ENCODE measurements at places on chromosomes 6 and 20. TPM values are rescaled to one million over a fixed set of nuclear protein-coding genes. Genes with fewer than 3 reads are reported as not detected.

Gene DEFB132
- not detected for total RNA-seq

Gene LINC00237
- total RNA-seq, result not detected

Gene DDX27
- 46.0 TPM for total RNA-seq

GRCh38 chr20:50169329-50169823 lies 15.9 kb upstream of the PEDS1 start:
- DNase-seq, result peak; percentile 60

DNA sequence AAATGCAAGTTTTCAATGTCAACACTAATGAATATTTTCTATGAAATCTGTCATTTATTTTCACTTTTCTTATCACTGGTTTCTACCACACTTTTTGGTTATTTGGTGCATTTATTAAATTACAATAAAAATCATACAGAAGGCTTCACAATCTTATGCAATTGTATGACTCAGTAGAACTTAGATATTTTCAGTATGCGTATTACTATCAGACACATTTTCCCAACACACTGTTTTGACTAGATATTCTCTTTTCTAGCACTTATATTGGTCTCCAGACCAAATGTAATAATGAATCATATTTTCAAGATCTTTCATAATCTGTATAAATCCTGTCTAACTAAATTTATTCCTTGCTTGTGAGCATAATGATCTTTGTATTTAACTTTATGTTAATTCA lies 74.1 kb downstream of the FAM83B start:
- no peak for DNase-seq

DNA sequence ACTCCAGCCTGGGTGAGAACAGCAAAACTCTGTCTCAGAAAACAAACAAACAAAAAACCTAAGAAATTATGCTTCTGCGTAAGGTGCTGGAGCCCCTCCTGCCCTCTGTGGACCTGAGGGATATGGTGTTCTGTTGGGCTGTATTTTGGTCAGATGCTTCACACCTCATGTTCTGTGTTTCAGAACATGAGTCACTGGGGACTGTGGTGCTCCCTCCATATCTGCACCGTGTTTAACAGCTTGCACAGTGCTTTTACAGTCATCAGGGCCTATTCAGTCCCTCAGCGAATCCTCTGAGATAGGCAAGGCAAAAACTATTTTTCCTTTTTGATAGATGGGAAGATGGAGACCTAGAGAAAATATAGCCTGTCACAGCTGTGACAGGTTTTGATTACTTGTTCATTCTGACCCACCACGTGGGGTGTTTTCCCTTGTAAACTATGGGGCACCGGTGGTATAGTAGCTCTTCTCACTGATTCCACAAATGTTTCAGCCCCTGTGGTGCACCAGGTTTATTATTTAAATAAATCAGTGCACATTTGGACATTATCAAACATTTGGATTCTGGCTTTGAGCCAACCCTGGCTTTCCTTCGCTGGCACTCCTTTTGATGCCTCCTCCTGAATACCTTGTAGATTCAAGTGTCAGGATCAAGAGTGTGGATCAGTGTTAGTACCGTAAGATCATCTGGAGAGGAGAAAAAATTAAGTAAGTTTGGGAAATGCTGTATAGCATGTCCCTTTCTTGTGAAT lies 9.6 kb downstream of the TTPAL start:
- no peak for DNase-seq

GRCh38 chr6:44131892-44132291 lies 4.5 kb downstream of the TMEM63B start:
- no peak for DNase-seq

DNA sequence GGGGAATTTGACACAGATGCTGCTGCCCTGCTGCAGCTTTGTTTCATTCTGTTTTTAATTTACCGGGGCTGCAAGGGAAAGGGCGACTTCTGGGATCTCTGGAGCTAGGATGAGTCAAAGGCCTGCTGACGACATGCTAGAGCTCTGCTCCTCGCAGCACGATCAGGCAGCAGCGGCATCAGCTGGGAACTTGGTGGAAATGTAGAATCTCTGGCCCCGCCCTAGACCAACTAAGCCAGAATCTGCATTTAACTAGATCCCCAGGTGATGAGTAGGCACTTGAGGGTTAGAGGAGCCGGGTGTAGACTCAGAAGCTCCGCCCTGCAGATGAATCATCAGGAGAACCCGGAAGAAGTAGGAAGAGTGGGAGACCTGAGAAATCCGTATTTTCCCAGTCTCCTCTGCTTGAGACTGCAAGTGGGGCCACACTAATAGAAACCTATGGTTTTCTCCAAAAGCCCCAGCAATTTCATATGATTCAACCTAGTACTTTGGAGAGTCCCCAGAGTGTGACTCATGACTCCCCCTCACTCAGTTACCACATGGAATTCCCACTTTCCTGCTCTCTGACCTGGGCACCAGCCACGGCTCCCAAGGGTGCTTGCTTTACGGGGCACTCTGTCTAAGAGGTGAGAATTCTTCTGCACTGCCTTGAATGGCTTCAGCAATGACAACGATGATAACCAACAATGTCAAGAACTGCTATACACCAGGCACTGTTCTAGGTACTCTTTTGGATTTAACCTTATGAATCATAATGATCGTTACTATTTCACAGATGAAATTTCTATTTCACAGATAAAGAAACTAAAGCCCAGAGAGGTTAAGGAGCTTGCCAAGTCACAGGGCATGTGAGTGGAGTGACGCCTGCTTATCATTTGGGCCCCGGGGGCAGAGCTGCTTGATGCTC lies 18.1 kb downstream of the TUBB2B start:
- DNase-seq, result no peak

DNA sequence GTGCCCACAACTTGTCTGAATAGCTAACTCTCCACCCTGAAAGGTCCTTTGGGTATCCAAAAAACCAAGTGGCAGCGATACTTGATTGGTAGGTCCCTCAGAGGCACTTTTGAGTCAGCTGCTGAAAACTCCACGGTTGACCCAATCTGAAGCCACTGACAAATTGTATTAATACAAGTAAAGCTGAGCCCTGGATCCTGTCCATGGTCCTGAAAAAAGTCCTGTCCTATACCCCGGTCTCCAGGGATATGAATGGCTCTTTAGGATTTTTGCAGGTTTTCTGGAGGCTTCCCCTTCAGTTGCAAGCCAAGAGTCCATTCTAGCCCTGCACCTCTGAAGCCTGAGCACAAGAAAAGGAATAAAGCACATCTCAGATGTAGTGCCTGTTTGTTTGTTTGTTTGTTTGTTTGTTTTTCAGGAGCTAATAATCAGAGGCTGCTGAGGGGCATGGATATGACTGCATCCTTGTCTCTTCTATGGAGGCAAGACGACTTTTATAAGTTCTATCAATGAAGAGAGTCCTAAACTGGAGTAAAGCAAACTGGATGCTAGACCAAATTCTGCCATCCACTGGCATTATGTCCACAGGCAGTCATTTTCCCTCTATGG lies 1.7 kb upstream of the SLC12A5 start:
- DNase-seq, result peak; percentile 44

DNA sequence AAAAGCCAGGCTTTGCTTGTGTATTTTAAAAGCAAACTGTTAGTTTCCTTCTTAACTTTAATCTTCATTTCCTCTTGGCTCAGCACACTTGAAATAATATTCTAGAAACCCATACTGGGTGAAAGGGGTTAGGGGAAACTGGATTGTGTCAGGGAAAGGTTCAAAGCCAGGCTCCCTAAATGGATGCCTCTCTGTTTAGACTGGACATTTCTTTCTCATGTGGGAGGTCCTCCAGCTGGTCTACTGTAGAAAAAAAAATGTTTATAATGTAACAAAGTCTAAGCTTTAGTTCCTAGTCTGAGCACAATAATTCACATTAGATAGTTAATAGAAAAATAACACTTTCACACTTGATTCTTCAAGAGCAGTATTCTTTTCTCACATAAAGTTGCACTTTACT lies 89.0 kb upstream of the AKIRIN2 start:
- DNase-seq, result no peak

- DNase-seq, result no peak
These were observed 16.3 kb downstream of the SIRPA start for GRCh38 chr20:1911536-1911935.

DNA sequence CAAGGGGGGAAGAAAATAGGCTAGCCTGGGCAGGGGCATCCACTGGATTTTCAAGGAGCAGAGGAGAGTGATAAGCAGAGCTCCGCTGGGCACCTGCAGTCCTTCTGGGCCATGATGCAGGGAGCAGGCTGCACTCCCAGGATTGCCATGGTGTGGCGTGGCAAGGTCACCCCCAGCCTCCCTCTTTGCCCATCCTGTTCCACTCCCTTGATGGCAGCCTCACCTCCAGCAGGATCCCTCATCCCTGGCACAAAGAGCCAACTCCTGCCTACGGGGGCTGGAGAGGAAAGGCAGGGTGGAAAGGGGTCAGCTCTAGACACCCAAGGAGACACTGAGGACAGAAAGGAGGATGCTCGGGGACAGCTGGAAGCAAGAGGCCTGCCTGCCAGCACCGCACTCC lies 22.4 kb upstream of the MYMX start:
- DNase-seq, result no peak

- no peak for DNase-seq
These were observed 82.3 kb downstream of the CAP2 start for GRCh38 chr6:17475606-17476244.

DNA sequence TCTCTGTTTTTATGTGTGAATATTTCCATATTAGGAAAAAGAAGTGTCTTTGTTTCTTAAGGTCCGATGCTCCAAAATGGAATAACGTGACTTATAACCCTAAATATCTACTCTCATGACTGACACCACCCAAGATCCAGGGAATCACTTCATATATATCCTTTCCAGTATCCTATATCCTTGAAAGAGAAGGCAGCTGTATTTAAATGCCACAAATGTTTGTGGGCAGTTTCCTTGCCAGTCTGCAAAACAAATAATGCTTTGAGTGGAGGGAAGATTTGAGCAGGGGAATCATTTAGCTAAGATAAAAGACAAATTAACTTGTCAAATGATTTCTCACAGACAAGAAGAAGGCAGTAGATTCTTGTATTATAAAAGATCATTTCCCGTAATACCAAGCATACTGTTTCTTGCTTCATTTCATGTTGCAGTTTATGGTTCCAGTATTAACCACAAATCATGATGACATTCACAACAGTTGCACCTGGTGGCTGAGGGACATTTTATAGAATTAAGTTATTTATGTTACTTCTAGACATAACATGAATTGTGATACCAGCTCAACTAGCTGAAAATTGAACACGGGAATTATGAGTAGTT lies 30.0 kb upstream of the FABP7 start:
- no peak for DNase-seq

GRCh38 chr6:66896415-66896814 lies 1189.4 kb upstream of the EYS start:
- DNase-seq, result no peak

DNA sequence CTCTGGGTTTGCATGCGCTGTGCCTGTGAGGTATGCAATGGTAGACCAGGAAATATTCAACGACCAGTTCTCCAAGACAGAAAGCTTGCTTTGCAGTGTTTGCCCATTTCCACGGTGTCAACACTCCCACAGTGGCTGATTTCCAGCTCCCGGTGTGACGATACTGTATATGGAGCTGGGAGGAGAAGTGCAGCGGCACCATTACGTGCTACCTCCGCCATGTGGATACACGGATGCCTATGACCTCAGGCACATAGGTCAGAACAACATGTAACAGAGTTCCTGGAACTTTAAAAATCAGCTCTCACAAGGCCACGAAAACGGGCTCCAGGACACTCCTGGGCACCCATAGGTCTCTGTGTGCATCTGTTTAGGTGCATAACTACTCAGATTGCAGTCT lies 51.1 kb downstream of the NFATC2 start:
- DNase-seq, result no peak

- DNase-seq, result no peak
These were observed 4.2 kb downstream of the RIMS4 start for GRCh38 chr20:44805979-44806620.

DNA sequence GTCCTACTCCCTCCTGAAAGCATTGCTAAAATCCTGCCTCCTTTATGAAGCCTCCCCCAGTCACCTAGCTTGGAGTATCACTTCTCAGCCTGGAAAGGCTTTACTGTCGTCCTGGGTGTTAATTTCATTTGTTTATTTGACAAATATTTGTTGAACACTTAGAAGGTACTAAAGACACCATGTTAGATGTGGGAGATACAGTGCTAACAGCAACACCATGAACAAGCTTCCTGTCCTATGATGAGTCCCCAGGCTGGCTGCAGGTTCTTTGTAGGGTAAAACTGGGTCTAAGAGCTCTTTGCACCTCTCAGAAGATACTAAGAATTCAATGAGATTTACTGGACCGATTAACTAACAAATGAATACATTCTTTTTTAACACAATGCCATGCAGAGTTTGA lies 109.2 kb upstream of the TMEM170B start:
- DNase-seq, result no peak

DNA sequence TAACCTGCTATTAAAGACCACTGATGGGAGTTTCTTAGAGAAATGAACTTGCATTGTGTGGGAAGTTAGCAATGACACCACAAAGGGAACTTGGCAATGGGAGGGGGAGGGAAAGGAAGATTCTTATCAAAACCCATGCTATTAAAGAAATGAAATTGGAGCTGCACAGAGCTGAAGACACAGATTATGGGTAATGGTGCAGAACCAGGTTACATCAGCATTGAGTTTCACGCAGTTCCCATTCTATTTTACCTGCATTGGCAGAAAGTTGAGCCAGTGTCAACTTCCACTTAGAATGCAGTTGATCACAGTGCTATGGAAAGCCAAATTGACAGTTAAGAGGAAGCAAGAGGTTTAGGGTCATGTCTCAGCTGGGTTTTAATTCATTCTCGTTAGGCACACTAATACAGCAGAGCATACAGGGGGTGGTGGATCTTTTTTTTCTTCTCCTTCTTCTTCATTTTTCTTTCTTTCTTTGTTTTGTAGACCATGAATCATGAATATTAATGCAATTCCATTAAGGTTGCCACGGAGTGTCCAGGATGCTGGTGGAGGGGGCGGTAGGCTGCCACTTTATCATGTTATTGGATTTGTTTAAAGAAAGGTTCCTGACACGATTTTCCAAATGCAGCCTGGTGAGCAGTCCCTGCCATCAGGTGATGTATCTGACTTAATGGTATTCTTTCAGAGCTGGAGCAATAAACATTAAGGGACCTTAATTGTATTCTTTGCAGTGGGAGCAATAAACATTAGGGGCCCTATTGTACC lies 1092.0 kb upstream of the MAP3K7 start:
- no peak for DNase-seq

DNA sequence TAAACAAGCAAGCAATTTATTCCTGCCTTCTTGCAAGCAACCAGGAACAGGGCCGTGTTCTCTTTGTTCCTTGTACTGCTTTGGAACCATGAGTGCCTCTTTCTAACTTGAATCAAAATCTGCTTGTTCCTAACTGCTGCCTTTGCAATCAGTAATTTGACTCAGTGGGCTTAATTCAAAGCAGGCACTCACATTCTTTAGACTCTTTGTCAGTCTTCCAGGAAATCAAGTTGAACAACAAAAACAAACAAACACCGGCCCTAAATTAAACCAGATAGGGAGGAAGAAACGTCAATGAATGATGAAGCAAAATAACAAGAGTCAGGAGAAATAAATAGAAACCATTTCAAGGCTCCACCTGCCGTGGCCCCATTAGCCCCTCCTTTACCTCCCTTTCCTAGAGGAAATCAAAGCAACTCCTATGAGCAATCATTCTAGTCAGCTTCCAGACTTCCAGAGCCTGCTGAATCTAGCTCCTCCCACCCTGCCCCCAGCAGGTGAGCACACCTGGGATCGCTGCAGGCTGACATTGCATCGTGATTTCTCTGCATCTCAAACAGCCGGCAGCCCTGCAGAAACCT lies 582.2 kb upstream of the FLRT3 start:
- DNase-seq, result peak; percentile 18

Data from progenitor cell of endocrine pancreas (in vitro differentiated cells).